HuH-7.5 (cell line): ENCODE measurements at places on chromosomes 6 and 20.

DNA sequence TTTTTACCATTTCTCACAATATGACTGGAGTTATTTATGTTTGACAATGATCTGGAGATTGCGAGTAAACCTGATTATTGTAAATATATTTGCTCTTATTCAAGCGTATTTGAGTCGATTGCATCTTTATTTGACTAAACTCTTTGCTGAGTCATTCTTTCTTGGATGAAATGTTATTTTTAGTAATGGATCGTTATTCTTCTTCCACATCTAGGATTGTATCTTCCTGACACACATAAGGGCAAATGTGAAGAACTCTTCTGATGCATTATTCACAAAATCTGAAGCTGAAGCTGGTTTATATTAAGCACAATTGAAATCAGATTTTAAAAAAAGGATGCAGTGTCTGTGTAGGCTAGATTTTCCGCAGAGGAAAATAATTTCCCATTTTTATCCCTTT is 68.2 kb downstream of the SEL1L2 start:
- DNase-seq: no peak

DNA sequence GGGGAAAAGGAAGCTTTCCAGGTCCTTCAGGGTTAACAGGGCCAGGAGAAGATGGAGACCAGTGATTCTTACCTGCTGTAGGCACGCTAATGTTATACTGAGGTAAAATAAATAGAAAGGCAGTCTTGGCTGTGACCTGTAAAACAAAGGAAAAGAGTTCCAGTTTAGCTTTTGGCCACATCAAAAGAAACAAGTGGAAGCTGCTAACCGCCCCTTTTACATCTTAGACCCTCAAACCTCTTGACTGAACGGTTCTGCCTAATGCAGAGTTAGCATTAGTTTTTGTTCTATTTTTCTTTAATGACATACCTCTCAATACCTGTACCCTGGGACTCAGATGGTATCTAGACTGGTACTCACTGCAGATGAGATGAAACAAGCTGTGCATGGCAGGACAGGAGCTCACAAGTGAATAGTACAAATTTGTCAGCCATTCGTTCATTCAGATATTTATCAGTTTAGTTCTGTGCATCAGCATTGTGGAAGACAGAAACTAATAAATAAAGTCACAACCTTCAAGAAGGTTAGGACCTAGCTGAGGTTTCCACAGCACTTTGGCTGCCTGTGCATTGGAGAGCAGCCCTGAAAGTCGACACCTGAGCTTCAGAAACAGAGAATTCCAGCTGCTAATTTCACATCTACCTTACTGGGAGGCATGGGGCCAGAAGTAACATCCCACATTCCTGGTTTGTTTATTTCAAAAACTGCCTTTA is 41.0 kb downstream of the TRAM2 start:
- no peak for DNase-seq

- DNase-seq: no peak
Observed at GRCh38 chr6:45886776-45887175, 128.9 kb downstream of the CLIC5 start.

GRCh38 chr6:44342489-44342888 is at the start of gene SPATS1:
Gene SPATS1 (plus strand): TSS chr6:44342650. CDS start chr6:44343096, 446 bp downstream.
- DNase-seq: no peak

GRCh38 chr6:16466800-16467553 is 228.6 kb downstream of the GMPR start:
- no peak for DNase-seq

DNA sequence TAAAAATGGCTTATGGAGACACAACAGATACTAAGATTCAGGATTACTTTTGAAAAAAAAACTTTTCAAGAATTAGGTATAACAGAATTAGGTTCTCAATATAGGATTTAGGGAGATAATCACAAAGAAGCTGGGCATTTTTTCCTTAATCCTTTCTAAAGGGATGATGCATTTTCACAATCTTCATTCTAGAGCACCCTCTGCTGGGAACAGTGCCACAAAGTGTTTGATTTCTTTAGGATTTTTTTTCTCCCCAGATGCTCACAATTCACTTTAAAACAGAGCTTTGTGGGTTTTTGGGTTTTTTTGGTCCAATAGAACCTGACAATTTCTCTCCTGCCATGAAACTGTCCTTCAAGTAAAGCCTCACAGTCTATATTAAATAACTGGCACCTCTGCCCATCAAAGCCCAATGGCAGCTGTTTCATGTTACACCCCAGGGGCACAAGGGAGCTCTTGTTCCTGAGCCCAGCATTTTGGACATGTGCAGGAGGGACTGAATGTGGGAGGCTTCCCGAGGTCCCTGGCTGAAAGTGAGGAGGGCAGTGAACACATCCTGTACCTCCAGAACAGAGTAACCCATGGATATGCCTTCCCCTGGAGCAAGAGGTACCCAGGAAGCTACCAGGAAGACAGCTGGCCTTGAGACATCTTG is 39.7 kb downstream of the PREP start:
- DNase-seq: no peak

DNA sequence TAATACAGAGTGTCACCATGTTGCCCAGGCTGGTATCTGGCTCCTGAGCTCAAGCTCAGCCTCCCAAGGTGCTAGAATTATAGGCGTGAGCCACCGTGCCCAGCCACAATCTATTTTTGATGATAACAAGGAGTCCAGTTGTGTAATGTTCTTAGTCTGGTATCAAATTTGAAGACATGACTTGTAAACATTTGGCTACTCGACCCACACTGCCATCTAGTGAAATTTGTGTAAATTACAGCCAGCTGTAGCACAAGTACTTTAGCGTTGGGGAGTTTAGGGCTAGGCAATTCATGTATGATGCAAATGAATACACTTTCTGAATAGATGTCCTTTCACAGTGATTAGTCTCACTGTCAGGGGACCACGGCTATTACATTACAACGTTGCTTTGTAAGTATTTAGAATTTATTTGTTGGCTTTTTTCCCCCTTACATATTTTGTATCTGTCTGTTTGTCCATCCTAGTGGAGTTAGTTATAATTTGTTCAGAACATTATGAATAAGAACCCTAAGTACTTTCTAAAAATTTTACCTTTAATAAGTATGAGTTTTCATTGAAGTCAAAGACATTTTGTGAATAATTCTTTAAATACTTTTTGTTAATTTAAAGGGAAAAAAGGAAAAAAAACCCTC is 139.7 kb downstream of the PRDM13 start:
- DNase-seq: no peak
